ENCODE measurements at places on chromosomes 11 and 22. TPM values are rescaled to one million over a fixed set of nuclear protein-coding genes. Genes with fewer than 3 reads are reported as not detected.

DNA sequence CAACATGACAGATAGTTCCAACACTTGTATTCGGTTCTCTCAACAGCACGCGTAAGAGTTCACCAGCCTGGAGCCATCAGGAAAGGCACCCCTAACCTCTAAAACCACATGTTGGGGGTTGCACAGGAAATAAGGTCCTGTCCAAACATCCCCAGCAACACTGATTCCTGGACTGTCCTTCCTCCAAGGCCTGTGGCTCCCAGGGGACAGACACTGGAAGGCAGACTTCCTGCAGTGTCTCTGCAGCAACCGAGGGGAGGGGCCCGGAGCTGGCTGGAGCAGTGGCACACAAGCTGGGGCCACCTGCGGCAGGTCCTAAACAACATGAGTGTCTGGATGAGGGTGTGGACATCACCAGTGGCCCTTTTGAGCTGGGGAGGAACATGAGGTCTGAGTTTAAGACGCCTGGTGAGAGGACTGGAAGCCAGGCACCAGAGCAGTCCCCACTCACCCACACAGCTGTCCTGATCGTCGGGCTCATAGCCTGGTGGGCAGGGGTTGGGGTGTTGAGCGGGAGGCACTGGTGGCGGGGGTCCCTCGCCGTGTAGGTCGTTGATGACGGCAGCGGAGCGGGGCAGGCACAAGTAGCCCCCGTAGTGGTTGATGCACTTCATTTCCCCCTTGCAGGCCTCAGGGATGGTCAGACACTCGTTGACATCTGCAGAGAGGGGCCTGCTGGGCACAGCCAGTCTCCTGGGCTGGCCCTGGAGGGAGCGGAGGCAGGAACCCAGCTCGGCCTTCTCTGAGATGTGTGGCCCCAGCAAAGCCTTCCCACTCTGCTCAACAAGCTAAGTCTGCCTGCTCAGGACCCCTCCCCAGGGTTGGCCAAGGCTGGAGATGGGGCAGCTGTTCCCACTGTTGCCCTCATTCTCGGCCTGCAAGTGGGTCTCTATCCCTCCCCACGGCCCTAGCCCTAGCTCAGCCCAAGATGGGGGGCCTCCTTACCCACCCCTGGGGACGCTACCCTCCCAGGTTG is 1.6 kb downstream of the EFEMP2 start:
- H3K36me3 ChIP-seq: peaks cover 11% of the 10 kb centered on the region
- DNase-seq: peak; percentile 87
- H3K27me3 ChIP-seq: no peaks in the 10 kb centered on the region
- peak overlapping the region; percentile 89 for H3K27ac ChIP-seq

DNA sequence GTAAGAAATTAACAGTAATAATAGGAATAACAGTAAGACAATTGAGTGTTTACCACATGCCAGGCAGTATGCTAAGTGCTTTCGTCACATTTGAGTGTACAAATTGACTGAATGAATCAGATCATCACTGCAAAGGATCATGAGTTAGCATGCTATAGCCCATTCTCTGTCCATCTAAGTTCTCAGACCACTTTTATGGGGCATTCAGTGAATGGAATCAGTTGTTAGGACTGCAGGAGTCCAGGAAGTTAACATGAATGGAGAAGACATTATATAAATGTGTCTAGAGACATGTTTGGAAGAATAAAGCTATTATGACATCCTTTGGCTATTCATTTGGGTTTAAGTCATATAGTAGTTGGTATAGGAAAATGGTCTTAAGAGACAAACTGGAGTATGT is 59.9 kb downstream of the NCAM1 start:
- peaks cover 3% of the 10 kb centered on the region for H3K4me1 ChIP-seq
- no peak overlapping the region for H3K27ac ChIP-seq
- DNase-seq: no peak
- H3K27me3 ChIP-seq: peaks cover 2% of the 10 kb centered on the region

GRCh38 chr22:35995348-35995747 is 33.3 kb downstream of the RBFOX2 start:
- H3K36me3 ChIP-seq: no peaks in the 10 kb centered on the region
- H3K27me3 ChIP-seq: no peaks in the 10 kb centered on the region
- DNase-seq: no peak
- peak overlapping the region; percentile 57 for H3K4me3 ChIP-seq

DNA sequence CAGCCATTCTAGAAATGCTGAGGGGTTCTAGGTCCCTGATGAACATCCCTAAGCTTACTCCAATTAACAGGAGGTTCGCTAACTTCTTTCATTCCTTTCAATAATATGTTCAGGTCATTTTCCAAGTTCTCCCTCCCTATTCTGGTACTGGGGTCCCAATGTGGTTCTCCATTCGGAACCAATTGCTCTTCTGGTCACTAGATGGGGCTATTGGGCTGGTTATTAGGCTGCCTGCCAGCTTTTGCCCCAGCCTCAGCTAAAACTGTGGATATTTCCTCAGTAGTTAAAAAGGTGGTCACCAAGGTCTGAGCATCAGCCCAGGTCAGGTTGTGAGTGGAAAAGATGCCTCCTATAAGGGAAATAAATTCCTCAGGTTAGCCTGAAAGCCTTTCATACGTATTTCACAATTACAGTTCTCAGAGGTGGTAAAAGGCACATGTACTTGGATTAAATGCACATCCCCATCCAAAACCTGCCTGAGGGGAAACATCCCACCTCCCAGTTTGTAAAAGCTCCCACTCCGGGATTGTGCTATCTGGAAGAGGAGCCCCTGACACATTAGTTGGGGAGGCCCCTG is 161.1 kb upstream of the CCDC179 start:
- H3K27ac ChIP-seq: no peak overlapping the region
- no peaks in the 10 kb centered on the region for H3K27me3 ChIP-seq
- no peak overlapping the region for H3K4me3 ChIP-seq
- no peak for DNase-seq
- no peaks in the 10 kb centered on the region for H3K4me1 ChIP-seq

DNA sequence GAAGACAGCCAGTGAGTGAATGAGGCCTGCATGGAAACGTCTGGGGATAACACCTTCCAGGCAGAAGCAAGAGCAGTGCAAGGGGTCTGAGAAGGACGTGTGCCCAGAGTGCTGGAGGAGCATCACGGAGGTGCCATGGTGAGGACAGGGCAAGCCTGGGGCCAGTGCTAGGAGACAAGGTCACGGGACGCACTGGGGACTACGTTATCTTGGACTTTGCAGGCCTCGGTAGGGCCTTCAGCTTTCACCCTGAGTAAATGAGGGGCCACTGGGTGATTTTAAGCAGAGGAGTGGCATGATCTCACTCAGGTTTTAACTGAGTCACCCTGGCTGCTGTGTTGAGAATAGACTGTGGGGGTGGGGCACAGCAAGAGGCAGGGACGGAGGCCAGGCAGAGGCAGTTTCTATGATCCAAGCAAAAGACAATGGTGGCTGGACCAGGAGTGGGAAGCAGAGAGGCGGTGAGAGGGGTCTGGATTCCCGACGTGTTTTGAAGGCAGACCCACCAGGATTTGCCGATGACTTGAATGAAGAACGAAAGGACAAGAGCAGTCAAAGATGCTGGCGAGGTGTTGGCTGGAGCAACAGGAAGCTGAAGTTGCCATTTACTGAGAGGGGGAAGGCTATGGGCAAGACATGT is 102.7 kb upstream of the PARVA start:
- no peak overlapping the region for H3K4me3 ChIP-seq
- H3K27me3 ChIP-seq: no peaks in the 10 kb centered on the region
- H3K36me3 ChIP-seq: no peaks in the 10 kb centered on the region
- no peak for DNase-seq
- peak overlapping the region; percentile 15 for H3K27ac ChIP-seq
- peaks cover 66% of the 10 kb centered on the region for H3K4me1 ChIP-seq

DNA sequence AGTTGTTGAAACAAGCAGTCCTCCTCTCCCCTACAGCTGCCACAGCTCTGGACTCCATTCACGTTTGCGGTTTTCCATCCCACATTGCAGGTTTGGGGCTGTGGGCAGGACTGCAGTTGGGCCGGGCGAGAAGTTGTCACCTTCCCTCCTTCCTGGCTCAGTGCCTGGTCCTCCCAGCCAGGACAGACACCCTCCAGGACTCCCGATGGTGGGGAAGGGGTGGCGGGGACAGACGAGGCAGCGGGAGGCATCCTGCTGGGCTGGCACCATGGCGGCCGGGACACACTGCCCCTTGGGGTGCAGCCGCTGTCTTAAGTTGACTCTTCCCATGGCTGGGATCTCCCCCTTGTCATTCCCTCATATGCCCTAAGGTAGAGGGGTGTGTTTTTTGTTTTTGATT is 615.2 kb downstream of the BRD1 start:
- H3K36me3 ChIP-seq: no peaks in the 10 kb centered on the region
- peak; percentile 88 for DNase-seq
- H3K4me3 ChIP-seq: no peak overlapping the region
- H3K27ac ChIP-seq: no peak overlapping the region
- no peaks in the 10 kb centered on the region for H3K27me3 ChIP-seq

DNA sequence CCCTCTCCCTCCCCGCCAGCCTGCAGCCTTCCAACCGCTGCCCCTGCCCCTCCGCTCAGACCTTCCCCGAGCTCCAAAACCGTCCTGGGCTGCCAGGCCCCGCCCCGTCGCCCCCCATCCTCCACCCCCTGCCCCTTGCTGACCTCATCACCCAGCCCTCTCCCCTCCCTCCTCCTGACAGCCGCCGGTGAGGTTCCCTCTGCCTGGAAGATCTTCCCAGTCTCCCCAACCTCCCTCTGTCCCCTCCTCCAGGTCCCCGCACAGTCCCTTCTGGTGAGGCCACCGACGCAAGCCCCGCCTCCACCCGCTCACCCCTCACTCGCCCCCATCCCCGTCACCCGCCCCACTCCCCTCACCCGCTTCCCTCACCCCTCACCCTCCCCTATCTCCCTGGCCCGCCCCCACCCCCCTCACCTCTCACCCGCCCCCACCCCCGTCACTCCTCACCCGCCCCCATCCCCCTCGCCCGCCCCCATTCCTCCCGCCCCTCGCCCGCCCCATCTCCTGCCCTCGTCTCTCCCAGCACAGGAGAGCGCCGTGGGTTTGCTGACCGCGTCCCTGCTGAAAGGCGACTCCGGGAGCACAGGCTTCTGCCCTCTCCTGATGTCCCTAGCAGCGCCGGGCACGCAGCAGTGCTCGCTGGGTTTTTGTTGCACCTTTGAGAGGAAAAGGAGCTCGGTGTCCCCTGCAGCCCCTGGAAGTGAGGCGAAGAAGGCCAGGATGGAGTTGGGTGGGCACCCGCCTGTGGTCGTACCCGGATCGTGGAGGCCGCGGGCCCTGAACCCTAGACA is 16.4 kb upstream of the UPK3A start:
- no peak for DNase-seq
- no peak overlapping the region for H3K27ac ChIP-seq
- peak overlapping the region; percentile 83 for H3K4me3 ChIP-seq
- peaks cover 21% of the 10 kb centered on the region for H3K4me1 ChIP-seq

GRCh38 chr11:16357775-16358174 is 1.4 kb upstream of the SOX6 start:
- H3K4me3 ChIP-seq: no peak overlapping the region
- peaks cover 63% of the 10 kb centered on the region for H3K4me1 ChIP-seq
- peak overlapping the region; percentile 88 for H3K27ac ChIP-seq
- DNase-seq: no peak

- H3K4me1 ChIP-seq: peaks cover 11% of the 10 kb centered on the region
- no peaks in the 10 kb centered on the region for H3K27me3 ChIP-seq
- H3K27ac ChIP-seq: peak overlapping the region; percentile 92
- peaks cover 4% of the 10 kb centered on the region for H3K36me3 ChIP-seq
- peak overlapping the region; percentile 5 for H3K4me3 ChIP-seq
Measured at GRCh38 chr22:32622004-32622743, 147.6 kb downstream of the FBXO7 start.

GRCh38 chr11:121048464-121049233 is 24.7 kb downstream of the TBCEL start:
- peaks cover 21% of the 10 kb centered on the region for H3K36me3 ChIP-seq
- no peak overlapping the region for H3K27ac ChIP-seq

DNA sequence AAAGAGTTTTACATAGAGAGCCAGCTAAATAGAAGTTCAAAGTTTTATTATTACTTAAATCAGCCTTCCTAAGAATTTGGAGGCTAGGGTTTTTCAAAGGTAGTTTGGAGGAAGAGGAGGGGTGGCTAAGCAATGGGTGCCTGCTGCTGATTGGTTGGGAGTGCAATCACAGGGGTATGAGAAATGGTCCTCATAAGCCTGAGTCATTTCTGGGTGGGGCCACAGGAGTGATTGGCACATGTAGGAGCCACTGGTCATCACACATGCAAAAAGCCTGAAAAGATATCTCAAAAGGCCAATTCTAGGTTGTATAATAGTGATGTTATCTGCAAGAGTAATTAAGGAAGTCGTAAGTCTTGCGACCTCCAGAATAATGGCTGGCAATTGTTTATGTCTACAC is 12.9 kb downstream of the OR51L1 start:
- no peaks in the 10 kb centered on the region for H3K4me1 ChIP-seq
- no peak for DNase-seq
- peaks cover 21% of the 10 kb centered on the region for H3K27me3 ChIP-seq

- H3K36me3 ChIP-seq: no peaks in the 10 kb centered on the region
- no peak overlapping the region for H3K4me3 ChIP-seq
Measured at GRCh38 chr22:49203859-49204598, 623.6 kb downstream of the BRD1 start.

The CCDC157 gene
- 2.1 TPM for total RNA-seq

The KCNJ11 gene
- total RNA-seq: not detected

The SYT12 gene
- total RNA-seq: 7.2 TPM

The TMA7B gene
- total RNA-seq: not detected

The OR4D11 gene
- not detected for total RNA-seq

The C11orf52 gene
- total RNA-seq: 0.67 TPM

The RASD2 gene
- total RNA-seq: 0.27 TPM

The MYRF gene
- 1.7 TPM for total RNA-seq

Data from chondrocyte (in vitro differentiated cells).